ENCODE measurements at places on chromosomes 5 and 9.

DNA sequence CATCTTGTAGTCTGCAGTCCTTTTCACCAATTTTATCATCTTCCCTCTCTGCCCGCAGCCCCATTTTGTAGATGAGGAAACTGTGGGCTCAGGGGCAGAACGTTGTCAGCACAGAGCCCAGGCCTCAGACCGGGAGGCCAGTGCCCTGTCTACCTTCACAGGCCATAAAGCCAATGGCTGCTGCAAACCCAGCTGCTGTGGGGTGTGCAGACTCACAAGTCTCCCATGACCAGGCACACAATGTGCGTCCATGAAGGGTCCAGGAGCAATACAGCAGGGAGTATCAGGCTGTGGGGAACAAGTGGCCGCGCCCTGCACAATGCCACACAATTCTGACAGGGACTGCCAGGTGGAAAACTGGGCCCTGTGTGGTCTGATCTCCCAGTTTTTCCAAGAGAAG lies 71.0 kb downstream of the COL23A1 start:
- no peak for DNase-seq

- DNase-seq, result no peak
Measured at GRCh38 chr5:106784846-106785245, 885.9 kb downstream of the EFNA5 start.

- DNase-seq, result no peak
Measured at GRCh38 chr9:73531658-73532057, 380.0 kb downstream of the ANXA1 start.

GRCh38 chr9:129570450-129571297 lies 50.2 kb downstream of the C9orf50 start:
- no peak for DNase-seq

- DNase-seq, result no peak
Measured at GRCh38 chr5:69074664-69075521, 18.9 kb upstream of the SLC30A5 start.
